ENCODE measurements at places on chromosomes 16 and 17.

DNA sequence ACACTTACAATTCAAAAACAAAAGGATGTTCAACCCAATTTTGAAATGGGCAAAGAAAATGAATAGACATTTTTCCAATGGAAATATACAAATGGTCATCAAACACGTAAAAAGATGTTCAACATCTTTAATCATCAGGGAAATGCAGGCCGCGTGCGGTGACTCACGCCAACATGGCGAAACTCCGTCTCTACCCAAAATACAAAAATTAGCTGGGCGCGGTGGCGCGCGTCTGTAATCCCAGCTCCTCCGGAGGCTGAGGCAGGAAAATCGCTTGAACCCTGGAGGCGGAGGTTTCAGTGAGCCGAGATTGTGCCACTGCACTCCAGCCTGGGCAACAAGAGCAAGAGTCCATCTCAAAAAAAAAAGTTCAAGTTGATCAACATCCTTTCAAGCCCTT lies 1.8 kb upstream of the CLUAP1 start:
- DNase-seq: no peak

- peak; percentile 89 for DNase-seq
Observed at GRCh38 chr16:75265911-75266701, 14.7 kb upstream of the BCAR1 start.

GRCh38 chr16:12144355-12144754 lies 167.8 kb downstream of the SNX29 start:
- no peak for DNase-seq

DNA sequence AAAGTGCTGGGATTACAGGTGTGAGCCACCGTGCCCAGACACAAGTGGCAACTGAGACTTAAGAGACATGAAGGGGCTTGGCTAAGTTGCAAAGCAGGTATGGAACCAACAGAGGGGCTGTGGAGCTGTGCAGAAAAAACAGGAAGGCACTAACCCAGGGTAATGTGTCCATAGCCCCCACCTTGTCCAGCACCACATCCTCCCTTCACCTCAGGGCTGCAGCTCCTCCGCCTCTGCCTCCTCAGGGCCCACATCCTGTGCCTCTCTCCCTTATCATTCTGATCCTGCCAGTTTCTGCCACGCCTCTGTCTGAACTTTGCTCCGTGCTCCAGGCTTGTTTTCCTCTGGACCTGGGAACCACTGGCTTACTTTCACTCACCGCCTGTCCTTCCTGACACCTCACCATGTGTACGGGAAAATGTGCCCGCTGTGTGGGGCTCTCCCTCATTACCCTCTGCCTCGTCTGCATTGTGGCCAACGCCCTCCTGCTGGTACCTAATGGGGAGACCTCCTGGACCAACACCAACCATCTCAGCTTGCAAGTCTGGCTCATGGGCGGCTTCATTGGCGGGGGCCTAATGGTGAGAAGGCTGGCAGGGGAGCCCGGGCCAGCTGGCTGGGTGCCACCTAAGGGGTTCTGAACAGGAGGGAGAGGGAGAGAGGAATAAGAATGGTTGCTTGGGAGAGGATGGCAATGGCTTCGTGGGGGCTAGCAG lies at the start of gene TM4SF5:
Gene TM4SF5 (plus strand): TSS at position 368 of the 716 bp plus-strand sequence. CDS start 37 bp downstream, at position 405.
- DNase-seq: no peak

- no peak for DNase-seq
Observed at GRCh38 chr17:12815642-12816141, 26.4 kb downstream of the ARHGAP44 start.

DNA sequence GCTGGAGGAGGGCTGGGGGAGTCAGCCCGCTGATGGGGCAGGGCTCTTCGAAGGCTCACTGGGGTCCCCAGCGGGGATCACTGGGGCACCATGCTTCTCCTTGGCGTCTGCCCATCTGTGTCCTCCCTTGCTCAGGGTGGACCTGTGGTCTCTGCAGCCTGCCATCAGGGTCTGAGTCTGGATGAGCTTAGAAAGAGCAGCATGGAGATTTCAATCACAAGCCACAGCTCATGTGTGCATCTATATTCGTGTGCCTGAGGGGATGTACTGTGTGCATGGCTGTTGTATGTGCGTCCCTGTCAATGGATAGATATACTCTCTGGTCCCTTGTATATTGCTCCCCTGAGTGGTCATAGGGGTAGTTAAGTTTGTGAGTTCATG lies 126.6 kb upstream of the SDK2 start:
- DNase-seq: no peak

DNA sequence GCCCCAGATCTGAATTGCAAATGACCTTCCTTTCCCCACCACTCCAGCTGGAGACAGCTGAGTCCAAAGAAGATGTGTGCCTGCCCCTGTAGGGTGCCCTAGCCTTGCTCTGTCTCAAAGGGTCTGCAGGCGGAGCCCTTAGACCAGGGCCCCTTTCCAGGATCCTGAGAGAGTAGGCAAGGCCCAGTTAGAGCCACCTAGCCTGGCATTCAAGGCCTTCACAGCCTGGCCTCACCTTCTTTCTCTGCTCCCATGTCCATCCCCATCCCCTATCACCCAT lies 66.6 kb upstream of the LHX1 start:
- DNase-seq: no peak

All from spinal cord (tissue), 10 donors.